ENCODE measurements at places on chromosomes 16 and 17.

GRCh38 chr17:55587608-55588139, 76.4 kb upstream of the SMIM36 start:
- DNase-seq, result peak; percentile 97

DNA sequence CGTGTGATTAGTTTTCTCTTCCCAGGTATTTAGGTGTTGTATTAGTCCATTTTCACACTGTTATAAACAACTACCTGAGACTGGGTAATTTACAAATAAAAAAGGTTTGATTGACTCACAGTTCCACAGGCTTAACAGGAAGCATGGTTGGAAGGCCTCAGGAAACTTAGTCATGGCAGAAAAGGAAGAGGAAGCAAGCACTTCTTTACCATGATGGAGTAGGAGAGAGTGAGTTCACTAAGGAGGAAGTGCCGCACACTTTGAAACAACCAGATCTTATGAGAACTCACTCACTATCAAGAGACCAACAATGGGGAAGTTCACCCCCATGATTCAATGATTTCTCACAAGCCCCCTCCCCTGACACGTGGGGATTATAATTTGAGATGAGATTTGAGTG, 1343.7 kb upstream of the GOT2 start:
- no peak for DNase-seq

GRCh38 chr17:6755731-6756184, at the start of gene XAF1:
TSS of gene XAF1 (plus strand) at chr17:6756046. CDS start at chr17:6756079, 33 bp downstream.
- no peak for DNase-seq

DNA sequence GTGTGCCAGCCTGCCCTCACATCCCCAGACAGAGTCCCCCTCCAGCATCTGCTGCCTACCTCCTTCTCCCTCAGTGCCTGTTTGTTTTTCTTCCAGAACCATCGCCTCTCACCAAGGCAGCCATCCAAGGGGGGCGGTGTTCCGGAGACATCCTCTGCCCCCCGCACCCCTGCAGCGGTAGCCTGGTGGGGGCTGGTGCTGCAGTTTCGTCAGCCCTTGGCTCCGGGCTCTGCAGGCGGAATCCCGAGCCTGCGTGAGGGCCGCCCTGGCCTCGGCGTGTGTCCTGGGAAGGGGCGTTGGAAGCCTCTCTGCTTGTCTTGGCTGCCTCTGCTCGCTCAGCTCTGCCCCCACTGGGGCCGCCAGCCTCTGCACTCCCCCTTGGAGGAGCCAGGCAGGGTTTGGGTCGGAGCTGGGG, 126.0 kb upstream of the CIBAR2 start:
- DNase-seq, result no peak
